ENCODE measurements at places on chromosomes 1 and 21. TPM values are rescaled to one million over a fixed set of nuclear protein-coding genes. Genes with fewer than 3 reads are reported as not detected.

GRCh38 chr1:204650911-204651570 lies 34.5 kb downstream of the LRRN2 start:
- DNase-seq: no peak

GRCh38 chr1:74505928-74506710 lies 6.3 kb downstream of the LRRC53 start:
- DNase-seq: no peak

DNA sequence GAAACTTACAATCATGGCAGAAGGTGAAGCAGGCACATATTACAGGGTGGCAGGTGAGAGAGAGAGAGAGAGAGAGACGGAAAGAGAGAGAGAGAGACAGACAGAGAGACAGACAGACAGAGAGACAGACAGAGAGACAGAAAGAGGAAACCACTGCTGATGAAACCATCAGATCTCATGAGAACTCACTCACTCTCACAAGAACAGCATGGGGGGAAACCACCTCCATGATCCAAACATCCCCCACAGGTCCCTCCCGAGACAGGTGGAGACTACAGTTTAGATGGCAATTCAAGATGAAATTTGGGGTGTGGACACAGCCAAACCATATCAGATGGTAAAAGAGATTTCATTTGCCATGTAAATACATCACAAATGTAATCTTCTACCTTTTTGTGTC lies 708.1 kb downstream of the MRPL39 start:
- no peak for DNase-seq

DNA sequence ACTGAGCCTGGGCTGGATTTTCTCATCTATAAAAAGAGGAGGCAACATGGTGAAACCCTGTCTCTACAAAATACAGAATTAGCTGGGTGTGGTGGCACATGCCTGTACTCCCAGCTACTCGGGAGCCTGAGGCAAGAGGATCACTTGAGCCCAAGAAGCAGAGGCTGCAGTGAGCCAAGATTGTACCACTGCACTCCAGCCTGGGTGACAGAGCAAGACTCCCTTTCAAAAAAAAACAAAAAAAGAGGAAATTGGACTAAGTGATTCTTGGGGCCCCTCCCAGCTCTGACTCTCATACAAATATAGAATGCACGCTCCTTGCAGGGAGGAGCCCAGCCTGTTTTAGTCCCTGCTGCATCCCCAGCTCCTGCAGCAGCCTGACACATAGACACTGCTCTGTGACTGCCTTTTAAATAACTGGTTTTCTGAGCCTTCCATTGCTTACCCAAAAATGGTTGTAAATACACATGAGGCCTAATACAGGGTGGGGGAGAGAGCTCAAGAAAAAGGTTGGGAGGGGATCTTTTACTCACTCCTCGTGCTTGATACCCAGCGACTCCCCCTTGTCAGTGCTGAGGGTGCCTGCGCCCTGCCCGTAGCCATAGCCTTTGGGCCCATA lies 17.2 kb downstream of the CSRP1 start:
- DNase-seq: no peak

DNA sequence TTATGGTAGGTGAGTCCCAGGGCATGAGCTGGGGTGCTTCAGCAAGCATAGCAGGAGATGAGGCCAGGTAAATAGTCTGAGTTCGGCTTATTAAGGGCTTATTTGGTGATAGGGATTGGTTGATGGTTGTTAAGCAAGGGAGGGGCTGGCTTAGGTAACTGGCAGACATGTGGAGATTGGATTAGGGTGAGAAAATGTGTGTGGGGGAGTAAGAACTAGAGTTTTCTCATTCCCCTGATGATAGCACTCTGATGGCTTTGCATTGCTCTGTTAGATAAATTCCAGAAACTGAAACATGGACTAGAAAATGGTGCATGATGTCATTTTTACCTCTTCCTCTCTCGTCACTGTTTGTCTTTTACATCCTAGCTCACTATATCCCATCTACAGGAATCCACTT lies 53.6 kb downstream of the FGGY start:
- DNase-seq: no peak

DNA sequence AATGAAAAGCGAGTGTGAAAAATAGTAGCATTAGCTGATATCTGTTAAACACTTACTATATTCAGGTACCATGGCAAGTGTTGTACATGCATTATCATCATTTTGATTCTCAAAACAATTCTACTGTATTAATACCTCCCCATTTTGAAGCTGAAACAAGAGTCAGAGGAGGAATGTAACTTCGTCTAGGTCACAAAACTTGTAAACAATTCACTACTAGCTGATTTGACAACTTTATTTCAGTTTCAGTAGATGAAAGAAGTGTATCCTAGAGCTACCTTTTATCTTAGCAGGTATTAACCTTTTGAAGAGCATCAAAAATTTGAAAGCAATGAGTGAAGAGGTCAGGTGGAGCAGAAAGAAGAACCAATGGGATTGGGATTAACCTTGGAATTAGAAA lies 1.6 kb downstream of the CD84 start:
- no peak for DNase-seq

CADM3 gene
- not detected for total RNA-seq

CALML6 gene
- total RNA-seq: not detected

MFAP2 gene
- total RNA-seq: not detected

OLIG1 gene
- total RNA-seq: not detected

All from CD4-positive, CD25-positive, alpha-beta regulatory T cell (primary cell).